Left colon (tissue), 2 donors: ENCODE measurements at places on chromosomes 1 and 21. TPM values are rescaled to one million over a fixed set of nuclear protein-coding genes. Genes with fewer than 3 reads are reported as not detected.

The SARS1 gene
- 117 TPM for total RNA-seq

The FCRL5 gene
- total RNA-seq, result 4.5 TPM

The VSIG8 gene
- total RNA-seq, result not detected

The CRNN gene
- total RNA-seq, result not detected

The CFAP45 gene
- total RNA-seq, result 0.31 TPM

The ZNF436 gene
- 9.7 TPM for total RNA-seq

The TMEM51 gene
- 27.4 TPM for total RNA-seq

The KRTAP19-5 gene
- not detected for total RNA-seq

The TEX38 gene
- not detected for total RNA-seq

The TRIM45 gene
- 1.3 TPM for total RNA-seq
